Stimulated activated CD8-positive, alpha-beta memory T cell treated with anti-CD3 and anti-CD28 coated beads, Interleukin-12 subunit alpha, Interleukin-12 subunit beta, amount 100 ng/mL, for 4 hours (primary cell): ENCODE measurements at places on chromosomes 12 and 14.

DNA sequence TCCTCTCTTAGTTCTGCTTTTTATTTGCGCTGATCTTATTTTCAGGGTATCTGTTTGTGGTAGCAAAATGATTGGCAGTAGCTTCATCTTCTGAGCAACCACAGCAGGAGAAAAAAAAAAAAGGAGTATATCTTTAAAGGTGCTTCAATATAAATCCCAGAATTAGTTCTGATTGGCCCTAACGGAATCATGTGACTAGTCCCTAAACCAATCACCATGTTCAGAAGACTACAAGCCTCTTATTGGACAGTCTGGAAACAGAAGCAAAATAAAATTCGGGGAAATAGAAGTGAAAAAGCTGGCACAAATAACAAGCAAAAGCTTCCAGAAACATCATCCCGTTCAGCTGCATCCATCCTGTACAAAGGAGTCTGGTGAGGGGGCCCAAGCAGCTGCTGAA, 49.9 kb upstream of the PTPRO start:
- DNase-seq: no peak

GRCh38 chr12:61384511-61384910, 875.7 kb upstream of the USP15 start:
- DNase-seq: no peak

GRCh38 chr14:22563987-22564386, 25.0 kb downstream of the DAD1 start:
- no peak for DNase-seq

GRCh38 chr12:75011120-75011519, 198.5 kb downstream of the KCNC2 start:
- DNase-seq: no peak

- DNase-seq: no peak
These were observed 102.1 kb downstream of the KCNH5 start for GRCh38 chr14:62943202-62943601.

- DNase-seq: no peak
These were observed 378.4 kb downstream of the CCDC91 start for GRCh38 chr12:28568704-28569103.

- DNase-seq: no peak
These were observed 37.9 kb upstream of the TBX5 start for GRCh38 chr12:114443607-114444421.

- DNase-seq: peak; percentile 60
These were observed 732 bp downstream of the SLC25A29 start for GRCh38 chr14:100305324-100306100.

GRCh38 chr12:42126963-42127362, 17.7 kb downstream of the GXYLT1 start:
- DNase-seq: no peak

DNA sequence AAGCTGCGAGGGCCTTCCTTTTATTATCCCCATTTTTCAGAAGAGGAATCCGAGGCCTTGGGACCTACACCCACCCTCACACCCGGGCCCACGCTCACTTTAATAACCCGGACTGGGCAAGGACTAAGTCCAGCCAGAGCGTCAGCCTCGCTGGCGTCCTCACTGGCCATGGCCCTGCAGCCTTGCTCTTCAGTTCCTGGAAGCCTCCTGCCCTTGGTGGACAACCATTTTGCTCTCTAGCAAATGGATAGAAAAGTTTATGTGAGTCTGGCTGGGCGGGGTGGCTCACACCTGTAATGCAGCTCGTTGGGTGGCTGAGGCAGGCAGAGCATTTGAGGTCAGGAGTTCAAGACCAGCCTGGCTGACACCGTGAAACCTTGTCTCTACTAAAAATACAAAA, 9.8 kb downstream of the RTL1 start:
- no peak for DNase-seq

DNA sequence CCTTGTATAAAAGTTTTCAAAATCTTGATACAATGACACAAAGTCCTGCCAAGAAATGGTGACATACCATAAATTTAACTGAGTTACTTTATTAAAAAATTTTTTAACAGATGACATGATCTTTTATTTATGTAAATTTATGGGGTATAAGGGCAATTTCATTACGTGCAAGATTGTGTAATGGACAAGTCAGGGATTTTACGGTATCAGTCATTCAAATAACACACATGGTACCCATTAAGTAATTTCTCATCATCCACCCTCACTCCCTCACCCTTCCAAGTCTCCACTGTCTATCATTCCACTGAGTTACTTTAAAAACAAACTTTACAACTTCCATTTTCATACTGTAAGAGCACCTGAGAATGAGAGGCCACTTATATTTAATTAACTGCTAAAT, 37.4 kb downstream of the SPTLC2 start:
- DNase-seq: no peak

GRCh38 chr12:113512568-113512967, 40.9 kb upstream of the LHX5 start:
- DNase-seq: no peak

DNA sequence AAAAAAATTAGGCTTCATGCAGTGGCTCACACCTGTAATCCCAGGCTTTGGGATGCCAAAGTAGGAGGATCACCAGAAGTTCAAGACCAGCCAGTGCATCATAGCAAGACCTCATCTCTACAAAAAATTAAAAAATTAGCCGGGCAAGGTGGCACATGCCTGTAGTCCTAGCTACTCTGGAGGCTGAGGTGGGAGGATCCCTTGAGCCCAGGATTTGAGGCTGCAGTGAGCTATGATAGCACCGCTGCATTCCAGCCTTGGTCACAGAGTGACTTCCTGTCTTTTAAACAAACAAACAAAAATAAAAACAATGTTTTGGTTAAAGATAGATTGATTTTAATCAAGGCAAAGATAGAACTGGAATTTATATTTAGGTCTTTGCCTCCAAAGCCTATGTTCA, 60.6 kb downstream of the WNK1 start:
- DNase-seq: no peak

DNA sequence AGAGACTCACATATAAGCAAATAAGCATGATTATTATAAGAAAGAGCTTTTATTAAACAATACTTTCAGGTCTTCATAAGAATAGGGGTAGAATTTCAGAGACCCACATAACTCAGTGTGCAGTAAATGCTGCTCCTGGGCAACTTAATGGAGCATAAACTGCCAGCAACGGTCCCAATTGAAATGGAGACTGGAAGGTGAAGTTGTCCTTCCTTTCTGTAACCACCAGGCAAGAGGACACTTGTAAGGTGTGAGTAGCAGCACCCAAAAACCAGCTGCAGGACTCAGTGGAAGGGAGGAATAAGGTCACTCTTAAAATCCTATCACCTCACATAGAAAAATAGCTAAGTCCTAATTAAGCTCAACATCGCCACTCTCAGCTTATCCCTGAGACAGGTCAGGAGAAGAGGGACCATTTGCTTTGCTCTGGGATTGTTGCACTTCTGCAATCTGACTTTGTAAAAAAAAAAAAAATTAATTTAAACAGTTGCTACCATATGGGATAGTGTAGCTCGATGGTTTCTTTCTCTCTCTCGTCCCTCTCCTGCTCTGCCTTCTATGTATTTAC, 22.7 kb upstream of the LTA4H start:
- no peak for DNase-seq

DNA sequence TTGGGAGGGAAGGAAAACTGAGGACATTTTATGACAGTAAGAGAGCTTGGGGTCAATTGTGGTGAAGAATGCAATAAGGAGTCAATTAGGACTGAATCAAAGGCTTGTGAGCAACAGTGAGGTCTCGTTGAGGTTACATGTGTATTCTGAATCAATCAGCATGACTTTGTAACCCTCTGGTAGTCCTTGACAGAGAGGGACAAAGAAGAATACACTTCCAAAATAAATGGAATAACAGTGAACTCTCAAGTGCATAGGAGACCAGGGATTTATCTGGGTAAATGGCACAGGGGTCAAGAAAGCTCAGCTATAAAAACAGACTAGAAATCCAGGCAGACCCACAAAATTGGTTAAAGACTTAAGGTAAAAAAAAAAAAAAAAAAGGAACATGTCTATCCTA, 85.1 kb upstream of the NAV3 start:
- no peak for DNase-seq

GRCh38 chr12:26226629-26227360, 31.4 kb downstream of the SSPN start:
- no peak for DNase-seq

DNA sequence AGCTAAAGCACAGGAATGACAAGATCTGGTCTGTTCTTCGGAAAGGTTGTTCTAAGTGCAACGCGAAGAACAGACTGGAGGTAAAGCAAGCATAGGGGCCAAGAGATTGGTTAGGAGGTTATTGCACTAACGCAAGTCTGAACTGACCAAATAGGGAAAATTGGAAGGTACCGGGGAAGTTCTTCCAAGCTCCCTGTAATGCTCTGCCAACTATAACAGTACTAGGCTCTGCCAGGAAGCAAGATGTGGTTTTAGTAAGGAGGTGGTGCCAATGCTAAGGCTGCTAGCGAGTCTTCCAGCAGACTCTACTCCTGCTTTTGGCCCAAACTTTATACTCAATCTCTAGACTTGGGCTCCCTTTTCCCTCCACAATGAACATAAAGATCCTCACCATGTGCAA, 138.6 kb downstream of the PAWR start:
- DNase-seq: no peak

DNA sequence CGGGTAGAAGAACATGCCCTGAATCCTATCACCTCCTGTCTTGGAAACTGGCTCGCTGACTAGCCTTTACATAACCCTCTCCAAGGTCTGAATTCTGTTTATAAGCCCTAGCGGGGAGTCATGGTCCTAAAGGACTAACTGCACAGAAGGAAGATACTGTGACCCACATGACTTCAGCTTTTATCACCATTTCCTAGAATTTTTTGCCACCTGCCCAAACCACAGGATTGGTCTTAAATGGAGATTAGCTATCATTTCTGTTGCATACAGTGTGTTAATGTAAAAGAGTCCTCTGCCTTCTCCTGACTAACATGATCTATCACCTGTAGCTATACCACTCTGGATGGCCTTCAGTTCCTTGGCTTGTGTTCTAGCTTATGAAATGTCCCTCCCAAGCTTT, 319.2 kb downstream of the DUSP6 start:
- no peak for DNase-seq

GRCh38 chr12:70598467-70599193, 38.6 kb downstream of the PTPRB start:
- no peak for DNase-seq

- no peak for DNase-seq
These were observed 155.5 kb downstream of the SYT1 start for GRCh38 chr12:79020106-79020505.

DNA sequence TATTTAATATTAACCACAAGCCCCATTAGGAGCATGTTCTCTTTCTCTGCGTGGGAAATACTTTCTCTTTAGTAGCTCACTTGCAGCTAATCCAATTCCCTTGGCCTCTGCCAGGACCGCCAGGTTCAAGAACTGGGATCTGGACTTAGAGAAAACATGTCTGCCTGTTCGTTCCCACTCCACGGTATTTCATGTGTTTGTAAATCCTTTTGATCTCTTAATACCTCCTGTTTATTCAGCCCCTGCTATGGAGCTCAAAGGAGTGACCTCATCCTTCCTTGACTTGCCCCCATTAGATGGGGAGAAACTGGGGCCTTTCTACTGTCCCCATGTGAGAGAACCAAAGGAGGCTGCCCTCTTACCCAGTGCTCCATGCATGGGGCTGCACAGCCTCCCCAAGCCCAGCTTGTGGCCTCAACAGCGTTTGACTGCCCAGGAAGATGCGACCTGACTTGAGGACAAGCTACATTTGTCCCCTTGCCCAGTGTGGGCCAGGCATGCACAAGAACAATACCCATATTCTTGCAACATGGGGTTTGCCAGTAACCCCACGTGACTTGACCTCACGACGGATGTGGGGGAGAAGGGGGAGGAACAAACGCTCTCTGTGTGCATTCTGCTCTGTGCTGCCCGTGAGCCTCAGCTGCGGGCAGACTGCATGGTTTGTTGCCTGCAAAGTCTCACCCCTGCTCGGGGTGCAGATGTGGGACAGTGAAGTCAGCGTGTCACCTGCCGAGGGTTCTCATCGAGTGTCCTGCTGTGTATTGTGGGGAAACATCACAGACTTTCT, 30.3 kb downstream of the CD9 start:
- DNase-seq: peak; percentile 41

- DNase-seq: no peak
These were observed 455.4 kb upstream of the DCN start for GRCh38 chr12:91637789-91638624.

GRCh38 chr12:128786741-128787391, 36.9 kb downstream of the SLC15A4 start:
- DNase-seq: no peak

GRCh38 chr14:65828396-65828795, 415.9 kb downstream of the FUT8 start:
- DNase-seq: no peak

GRCh38 chr12:109497675-109498074, 20.2 kb downstream of the UBE3B start:
- no peak for DNase-seq

- no peak for DNase-seq
These were observed at the start of gene CLECL1 for GRCh38 chr12:9732921-9733461. Gene CLECL1 (minus strand): TSS chr12:9733097.

- DNase-seq: no peak
These were observed 22.1 kb upstream of the ITPK1 start for GRCh38 chr14:93137864-93138263.

GRCh38 chr14:34029921-34030334, 79.1 kb upstream of the EGLN3 start:
- no peak for DNase-seq

GRCh38 chr14:22088614-22089342, 415.2 kb upstream of the OR4E1 start:
- no peak for DNase-seq

GRCh38 chr12:19630536-19630935, 191.2 kb downstream of the AEBP2 start:
- DNase-seq: no peak

DNA sequence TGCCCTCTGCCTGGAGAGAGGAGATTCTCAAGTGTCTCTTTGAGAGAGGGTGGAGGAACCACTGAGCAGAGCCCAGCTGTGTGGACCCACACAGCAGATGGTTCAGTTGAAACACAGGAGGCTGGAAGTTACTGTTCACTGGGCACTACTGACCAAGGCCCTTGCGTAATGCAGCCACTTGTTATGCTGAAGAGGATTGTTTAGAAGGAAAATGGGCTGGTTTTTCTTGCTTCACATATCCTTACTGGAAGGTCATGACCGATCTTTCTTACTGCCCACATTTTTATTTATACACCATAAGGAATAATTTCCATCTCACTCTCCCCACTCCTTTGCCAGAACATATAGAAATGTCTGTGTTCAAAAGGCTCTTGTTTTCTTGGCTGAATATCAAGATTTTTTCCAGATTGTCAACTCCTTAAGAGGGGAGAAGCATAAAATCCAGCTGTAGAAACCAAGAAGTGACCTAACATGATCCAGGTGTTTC, 375.1 kb upstream of the DDHD1 start:
- no peak for DNase-seq
